ENCODE measurements at places on chromosomes 1 and 21.

- no peak for DNase-seq
Measured at GRCh38 chr1:209805341-209805781, 581 bp downstream of the IRF6 start.

DNA sequence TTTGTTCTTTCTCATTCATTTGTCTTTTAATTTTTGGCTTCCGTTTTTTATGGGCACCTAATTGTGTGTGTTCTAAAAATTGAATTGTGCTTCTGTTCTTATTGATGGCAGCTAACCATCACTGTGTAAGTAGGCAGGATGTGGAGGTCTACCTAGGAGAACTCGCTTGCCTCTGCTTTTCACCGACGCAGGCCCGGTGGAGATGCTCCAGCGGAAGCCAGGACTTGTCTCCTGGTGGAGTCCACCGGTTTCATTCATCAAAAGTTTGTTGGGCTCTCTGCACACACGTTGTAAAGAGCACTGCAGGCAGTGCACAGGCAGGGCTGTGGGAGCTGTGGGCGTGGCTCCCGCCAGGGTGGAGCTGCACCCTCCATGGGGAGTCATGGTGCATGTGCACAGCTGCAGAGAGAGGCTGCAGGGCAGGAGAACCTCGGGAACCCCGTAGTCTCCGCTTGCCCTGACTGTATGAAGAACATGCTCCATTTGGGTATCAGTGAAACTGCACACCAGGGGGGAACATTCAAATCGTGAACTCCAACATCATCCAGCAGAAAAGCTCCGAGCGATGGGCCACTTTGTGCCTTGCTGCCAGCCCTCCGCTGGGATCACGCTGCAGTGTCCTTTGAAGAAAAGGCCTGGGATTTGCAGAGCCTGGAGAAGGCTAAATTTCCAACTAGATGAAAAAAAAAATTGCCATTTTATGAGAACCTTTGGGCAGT lies 6.0 kb upstream of the C1orf174 start:
- DNase-seq = no peak

DNA sequence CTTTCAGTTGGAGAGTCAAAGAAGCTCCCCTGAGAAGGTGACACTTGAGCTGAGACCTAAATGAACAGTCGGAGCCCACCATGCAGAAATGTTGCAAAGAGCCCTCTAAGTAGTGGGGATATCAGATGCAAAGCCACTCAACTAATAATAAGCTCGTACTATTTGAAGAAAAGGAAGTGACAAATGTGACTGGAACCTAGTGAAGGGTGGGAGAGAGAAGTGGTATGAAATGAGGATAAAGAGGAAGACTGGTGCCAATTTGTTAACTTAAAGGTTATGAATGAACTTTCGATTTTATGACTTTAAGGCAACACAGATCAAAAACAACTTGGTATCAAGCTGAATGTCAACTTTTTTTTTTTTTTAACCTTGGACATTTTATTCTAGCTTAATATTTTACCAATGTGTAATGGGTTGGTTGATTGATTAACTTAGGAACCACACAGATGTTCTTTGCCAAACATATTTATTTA lies 14.7 kb downstream of the LYPLAL1 start:
- no peak for DNase-seq

- DNase-seq = no peak
Measured at GRCh38 chr1:78758506-78758905, 108.9 kb downstream of the IFI44 start.

DNA sequence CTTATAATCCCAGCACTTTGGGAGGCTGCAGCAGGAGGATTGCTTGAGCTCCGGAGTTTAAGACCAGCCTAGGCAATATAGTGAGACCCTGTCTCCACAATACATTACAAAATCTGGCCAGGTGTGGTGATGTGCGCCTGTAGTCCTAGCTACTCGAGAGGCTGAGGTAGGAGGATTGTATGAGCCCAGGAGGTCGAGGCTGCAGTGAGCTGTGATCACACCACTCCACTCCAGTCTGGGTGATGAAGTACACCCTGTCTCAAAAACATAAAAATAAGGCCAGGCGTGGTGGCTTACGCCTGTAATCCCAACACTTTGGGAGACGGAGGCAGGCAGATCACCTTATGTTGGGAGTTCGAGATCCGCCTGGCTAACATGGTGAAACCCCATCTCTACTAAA lies 27.7 kb downstream of the L1TD1 start:
- no peak for DNase-seq

DNA sequence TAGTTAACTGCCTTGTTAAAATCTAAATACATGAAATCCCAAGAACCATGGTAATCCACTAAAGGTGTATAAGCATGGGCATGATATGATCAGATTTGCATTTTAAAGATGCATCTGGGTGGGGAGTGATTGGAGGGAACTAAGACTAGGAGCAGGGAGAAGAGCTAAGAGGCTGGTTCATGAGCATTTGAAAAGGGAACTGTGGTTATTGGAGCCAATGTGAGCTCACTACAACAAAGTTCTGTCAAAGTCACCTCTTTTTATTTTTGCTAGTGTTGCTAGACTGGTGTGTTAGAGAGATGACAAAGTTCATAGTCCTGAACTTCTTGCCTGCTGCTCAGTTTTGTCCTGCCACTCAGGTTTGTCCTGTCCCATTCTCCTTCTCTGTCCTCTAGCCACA lies 67.1 kb upstream of the LRRC8D start:
- DNase-seq = no peak

GRCh38 chr1:40983286-40983685 lies 3.8 kb downstream of the CTPS1 start:
- DNase-seq = no peak

DNA sequence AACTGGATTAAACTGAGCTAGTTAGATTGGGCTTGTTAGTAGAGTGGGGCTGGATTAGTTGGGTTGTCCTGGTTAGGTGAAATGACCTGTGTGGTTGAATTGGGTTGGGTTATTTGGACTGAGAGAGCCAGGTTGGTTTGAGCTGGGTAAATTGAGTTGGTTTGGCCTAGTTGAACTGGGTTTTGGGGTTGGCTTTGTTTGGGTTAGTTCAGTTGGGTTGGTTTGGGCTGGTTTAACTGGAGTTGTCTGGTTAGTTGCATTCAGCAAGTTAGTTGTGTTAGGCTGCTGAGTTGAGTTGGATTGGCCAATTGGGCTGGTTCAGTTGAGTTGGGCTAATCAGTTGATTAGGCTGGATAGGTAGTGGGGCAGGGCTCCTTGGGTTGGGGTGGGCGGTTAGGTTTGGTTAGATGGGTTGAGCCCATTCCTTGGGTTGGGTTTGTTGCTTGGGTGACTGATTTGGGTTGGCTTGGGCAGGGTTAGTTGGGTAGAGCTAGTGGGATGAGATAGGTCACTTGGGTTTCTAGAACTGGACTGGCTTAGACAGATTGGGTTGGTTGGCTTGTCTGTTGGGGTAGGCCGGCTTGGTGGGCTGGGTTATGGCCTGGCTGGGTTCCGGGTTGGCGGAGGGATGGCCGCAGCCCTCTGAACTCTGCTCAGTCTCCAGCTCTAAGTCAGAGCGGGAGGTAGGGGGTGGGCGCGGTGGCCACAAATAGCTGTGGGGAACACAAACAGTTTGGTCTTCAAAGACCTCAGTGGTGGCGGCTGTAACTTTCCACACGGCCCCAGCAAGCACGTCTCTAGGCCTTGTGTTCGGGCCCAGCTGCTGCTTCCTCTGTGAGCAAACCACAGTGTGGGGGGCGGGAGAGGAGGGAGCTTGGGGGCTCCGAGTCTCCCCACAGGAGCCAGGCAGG lies 67.2 kb upstream of the RUNX3 start:
- DNase-seq = no peak
